ENCODE measurements at places on chromosomes 3 and 15.
A peak's percentile ranks its signal among the peaks of the same experiment; 100 is the strongest.

- DNase-seq = no peak
Observed at GRCh38 chr15:48946840-48947187, 16.9 kb downstream of the SHC4 start.

DNA sequence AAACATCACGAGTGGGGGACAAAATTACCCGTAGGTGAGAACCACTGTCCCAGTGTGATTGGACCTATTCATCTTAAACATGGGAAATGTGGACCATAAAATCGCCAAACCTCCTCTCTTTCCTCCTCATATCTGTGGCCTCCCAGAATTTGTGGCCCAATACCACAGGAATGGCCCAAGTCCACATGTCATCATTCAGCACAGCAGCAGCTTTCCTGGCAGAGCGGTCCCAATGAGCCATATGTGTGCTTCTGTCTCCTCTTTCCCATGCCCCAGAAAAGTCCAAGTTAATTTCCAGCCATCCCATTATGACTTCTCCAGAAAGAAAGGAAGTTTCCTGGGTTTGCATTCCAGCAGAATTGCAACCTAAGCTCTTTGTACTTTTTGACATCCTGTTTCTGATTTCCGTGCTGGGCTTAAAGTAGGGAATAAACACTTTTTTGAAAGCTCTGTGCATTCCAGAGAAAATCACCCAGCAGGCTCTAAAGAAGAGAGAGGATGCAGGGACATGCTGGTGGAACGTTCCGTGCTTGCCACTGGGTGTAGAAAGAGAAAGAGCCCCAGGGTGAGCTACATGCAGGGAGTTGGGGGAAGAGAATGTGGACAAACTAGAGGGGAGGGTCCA is 259.4 kb upstream of the PROK2 start:
- no peak for DNase-seq

DNA sequence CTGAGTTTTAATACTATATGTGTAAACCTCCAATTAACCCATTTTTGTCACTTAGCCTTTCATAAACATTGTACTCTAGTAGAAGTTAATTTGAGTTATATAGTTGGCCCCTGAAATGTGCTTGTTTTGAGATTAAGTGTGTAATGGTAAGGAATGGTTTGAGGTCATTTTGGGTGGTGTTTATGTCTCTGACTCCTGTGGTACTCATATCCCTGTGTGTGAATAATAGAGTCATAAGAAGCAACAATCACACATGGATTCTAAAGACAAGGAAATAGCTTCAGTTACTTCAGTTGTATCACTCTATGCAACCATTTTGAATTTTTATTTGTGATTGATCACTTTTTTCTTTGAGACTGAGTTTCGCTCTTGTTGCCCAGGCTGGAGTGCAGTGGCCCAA is 408.5 kb downstream of the MFSD1 start:
- no peak for DNase-seq

DNA sequence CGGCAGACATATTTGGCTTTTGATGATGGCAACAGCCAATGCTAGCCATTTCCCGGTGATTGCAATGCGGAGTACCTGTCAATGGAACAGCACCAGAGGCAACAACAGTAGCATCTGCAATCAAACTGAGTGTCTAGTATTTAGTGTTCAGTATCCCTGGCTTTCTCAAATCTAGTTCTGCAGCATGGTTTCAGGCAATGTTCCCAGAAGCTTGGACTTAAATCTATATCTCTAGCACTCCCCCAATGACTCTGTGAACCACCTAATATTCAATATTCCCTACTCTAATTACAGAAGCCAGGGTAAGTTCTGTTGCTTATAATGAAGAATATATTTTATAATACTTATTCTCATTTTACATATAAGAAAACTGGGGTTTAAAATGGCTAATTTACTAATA is 48.2 kb downstream of the TBL1XR1 start:
- DNase-seq = no peak

DNA sequence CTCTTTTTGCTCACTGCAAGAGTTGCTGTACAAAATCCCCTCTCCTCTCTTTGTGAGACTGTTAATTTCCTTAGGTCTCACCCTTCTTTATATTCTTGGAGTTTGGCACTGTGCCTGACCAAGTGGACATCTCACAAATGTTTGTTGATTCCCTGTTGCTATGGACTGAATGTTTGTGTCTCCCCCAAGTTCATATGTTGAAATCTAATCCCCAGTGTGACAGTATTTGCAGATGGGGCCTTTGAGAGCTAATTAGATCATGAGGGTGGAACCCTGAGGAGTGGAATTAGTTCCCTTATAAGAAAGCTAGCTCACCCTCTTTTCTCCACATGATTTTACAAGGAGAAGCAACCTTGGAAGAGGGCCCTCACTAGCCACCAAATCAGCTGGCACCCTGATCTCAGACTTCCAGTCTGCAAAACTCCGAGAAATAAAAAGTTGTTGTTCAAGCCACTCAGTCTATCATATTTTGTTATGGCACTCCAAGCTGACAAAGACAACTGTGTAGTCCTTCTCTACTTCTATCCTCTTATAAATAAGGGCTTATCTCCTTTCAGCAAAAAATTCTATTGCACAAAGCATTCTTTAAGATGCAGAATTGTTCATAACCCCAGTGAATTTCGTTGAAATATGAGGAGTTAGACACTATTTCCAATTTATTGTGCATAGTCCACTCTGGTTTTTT is 65.5 kb upstream of the NPHP3 start:
- DNase-seq = peak; percentile 10

DNA sequence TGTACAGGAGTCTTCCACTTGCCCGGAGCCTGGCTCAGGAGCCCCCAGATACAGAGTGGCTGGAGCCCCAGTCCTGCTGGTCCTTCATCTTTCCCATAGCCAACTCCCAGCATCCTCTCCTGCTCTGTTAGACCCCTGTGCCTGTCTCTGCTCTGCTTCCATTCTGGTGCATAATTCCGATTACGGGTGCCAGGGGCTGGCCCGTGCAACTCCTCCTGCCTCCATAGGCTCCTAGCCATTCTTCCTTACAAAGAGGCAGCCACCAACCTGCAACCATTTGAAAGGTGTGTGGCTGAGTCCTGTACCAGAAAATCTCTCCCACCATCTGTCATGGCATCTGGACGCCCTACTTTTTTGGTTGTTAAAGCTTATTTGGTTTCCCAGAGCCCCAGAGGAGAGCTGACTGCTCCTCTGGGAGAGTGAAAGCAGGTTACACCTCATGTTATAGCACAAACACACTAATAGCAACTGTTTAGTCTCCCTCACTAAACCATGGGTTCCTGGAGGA is 5.2 kb upstream of the RAD18 start:
- no peak for DNase-seq

GRCh38 chr3:149706905-149707304 is 45.4 kb downstream of the COMMD2 start:
- peak; percentile 99 for DNase-seq

GRCh38 chr15:82047453-82048400 is 1.9 kb upstream of the MEX3B start:
- DNase-seq = peak; percentile 54

DNA sequence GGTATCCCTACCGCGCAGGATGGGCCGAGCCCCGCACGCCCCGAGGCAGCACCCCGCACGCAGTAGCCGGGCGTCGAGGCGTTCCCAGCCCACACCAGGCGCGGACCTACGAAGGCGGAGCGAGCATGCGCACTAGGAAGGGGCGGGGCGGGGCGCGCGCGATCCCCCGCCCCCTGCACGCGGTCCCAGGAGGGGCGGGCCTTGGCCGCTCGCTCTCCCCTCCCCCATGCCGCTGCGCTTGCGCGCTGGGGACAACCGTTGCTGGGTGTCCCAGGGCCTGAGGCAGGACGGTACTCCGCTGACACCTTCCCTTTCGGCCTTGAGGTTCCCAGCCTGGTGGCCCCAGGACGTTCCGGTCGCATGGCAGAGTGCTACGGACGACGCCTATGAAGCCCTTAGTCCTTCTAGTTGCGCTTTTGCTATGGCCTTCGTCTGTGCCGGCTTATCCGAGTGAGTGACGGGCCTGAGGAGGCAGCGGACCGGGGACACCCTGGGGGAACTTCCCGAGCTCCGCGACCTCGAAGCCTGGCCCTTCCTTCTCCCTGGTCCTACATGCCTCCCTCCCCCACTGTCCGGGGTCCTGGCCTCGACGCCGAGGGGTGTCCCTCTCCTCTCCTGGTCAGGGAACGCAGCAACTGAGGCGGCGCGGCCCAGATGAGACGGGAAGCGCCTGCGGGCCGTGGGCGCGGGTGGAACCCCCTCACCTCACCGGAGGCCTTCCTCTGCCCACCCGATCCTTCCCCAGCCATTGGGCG is at the start of gene SPESP1:
Gene SPESP1 (plus strand): TSS at position 258 of the 755 bp plus-strand sequence. CDS start 129 bp downstream, at position 387.
- peak; percentile 9 for DNase-seq

DNA sequence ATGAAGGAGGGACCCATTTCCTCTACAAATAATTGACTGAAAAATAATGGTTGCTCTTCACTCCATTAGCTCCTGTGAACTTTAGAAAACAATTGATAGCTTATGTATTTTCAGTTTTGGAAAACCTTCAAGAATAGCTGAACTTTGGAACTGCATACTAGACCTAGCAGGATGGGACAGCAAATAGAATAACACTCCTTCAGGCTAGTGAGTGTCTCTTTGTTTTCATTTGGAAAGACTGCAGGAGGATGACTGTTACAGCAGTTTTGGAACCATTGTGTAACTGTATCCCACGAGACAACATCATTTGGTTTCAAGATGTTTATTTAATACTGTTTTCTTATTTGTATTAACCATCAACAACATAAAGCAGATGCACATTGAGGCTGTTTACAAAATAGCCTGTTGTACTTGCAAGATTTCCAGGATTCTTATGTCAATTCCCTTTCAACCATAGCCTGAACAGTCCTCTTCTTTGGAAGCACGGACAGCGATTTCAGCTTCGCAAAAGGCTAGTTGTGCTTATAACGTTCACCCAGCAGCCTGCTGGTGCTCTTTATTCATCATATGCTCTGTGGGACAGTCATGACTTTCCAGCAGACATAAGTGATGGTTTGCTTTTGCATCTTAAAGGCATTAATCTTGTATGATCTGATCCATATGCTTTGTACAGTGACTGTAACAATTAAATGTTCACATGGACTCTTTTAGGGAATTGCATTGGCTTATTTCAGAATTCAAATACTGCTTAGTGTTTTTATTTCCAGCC is 335.5 kb downstream of the IL5RA start:
- DNase-seq = peak; percentile 93

- no peak for DNase-seq
Observed at GRCh38 chr3:76403556-76403955, 618.2 kb upstream of the ZNF717 start.

- no peak for DNase-seq
Observed at GRCh38 chr3:130757611-130758150, 11.1 kb upstream of the PIK3R4 start.

DNA sequence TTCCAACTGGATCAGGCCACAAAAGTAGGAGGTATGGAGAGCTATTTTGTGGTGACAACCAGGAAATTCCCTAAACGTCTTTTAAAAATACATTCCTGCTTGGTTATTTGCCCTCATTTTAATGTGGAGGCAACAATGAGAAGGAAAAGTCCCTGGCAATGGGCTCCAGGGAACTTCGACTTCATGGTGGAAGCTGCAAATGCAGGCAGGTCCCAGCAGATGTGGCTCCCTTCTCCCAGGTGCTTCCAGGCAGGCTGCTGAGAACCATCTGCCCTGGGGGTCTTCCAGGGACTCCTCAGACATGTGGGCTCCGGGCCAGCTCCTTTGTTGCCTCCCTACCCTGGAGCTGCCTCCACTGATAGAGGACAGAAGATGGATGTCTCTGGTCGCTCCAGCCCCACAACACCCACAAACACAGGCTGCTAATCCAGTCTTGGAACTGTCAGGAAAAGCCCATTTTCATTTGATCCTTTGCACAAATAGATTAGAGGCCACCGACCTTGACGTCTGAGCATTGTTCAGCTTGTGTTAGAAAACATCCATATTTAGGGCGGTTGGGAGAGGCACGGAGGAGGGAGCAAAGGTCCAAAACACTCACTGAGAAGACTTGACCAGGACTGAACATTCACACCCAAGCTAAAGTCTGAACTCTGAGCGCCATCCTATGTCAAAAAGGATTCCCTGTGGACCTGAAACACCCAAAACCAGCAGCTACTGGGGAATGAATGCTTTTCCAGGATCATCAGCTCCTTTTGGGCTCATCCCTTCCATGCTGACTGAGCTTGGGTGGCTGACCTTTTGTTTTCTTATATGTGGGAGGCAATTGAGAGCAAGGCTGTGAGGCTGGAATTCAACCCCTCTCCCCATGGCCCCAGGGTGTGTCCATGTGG is 30.2 kb upstream of the SLCO2A1 start:
- no peak for DNase-seq

GRCh38 chr3:184693011-184693975 is 18.6 kb downstream of the MAGEF1 start:
- no peak for DNase-seq

DNA sequence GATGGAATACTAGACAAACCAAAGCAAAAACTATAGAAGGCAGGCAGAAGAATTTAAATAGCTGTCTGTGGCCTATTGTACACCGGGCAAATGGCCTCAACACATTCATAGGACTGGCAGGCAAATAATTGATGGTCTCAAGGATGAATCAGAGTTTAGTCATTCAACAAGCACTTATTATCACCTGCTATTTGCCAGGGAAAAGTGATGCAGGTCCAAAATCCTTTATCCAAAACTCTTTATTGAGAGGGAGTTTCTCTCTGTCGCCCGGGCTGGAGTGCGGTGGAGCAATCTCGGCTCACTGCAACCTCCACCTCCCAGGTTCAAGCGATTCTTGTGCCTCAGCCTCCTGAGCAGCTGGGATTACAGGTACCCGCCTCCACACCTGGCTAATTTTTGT is 2.3 kb downstream of the EIF2AK4 start:
- no peak for DNase-seq

DNA sequence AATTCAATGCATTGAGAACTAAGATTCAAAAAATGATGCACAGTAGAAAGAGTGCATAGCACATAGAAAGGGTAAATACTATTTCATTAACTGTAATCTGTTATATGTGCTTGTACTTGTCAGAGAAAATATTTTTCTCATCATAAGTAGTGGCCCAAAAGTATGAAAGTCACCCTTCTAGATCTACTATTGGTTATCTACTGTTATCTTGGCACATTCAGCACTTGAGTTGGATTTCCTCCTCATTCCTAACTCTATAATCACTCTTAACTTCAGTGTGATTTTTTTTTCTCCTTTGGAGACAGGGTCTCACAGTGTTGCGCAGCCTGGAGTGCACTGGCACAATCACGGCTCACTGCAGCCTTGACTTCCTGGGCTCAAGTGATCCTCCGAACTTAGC is 194.4 kb downstream of the PCCB start:
- DNase-seq = no peak

GRCh38 chr3:123285931-123286307 is 84.2 kb downstream of the SEC22A start:
- DNase-seq = no peak

GRCh38 chr3:47340866-47341265 is 40.0 kb upstream of the PTPN23 start:
- DNase-seq = no peak

Data from skin of body (tissue), 3 donors.